Stimulated activated CD8-positive, alpha-beta memory T cell treated with anti-CD3 and anti-CD28 coated beads, Interleukin-7, amount 100 ng/mL, for 1 hour (primary cell): ENCODE measurements at places on chromosomes 12 and 14.

DNA sequence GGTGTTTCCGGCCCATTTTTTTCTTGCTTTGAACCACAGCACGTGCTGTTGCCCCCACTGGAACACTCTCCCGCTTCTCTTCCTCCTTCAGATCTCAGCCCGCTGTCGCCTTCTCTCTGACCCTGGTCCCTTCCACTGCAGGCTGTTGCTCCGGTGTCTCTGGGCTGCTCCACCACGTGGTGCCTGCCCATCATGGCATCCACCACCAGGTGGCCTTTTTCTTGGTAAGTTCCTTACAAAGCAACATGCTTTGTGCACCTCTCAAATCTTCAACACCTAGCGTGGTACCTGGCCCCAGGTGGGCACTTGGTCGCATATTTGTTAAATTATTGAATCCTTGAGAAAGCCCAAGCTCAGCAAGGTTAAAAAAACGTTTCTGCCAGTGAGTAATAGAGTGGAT lies 19.1 kb downstream of the TUNAR start:
- no peak for DNase-seq

GRCh38 chr14:100467046-100467750 lies 120.0 kb downstream of the BEGAIN start:
- DNase-seq = no peak

DNA sequence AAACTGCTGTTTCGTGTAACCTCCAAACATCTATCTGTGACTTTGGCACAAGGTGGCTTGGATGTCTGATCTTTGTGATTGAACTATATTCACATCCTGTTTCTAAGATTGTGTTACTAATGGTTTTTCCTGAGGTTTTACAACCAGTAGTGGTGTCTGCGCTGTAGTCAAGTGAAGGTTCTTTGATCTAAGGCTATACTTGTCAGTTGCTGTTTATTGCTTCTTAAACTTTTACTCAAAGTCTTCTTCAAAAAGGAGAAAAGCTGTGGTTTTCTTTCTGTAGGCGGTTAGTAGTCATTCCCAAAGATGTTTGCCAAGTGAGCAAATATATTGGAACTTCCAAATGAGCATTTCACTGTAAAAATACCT lies 12.3 kb upstream of the CALM1 start:
- no peak for DNase-seq

DNA sequence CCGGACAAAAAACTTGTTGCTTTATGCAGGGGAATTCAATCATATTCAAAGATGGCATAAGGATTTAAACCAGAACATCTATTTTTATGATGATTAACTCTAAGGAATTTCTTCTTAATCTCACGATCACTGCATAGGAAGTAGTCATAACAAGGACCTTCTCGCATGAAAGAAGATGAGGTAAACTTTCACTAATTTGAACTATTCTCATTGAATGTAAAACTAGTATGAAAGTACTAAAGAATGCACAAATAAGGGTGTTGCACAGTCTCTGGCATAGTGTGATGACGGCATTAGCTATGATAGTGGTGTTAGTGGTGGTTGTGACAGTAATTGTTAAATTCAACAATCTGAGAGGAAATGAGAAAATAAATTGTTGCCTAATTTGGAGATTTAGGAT lies 280.0 kb downstream of the SLC6A15 start:
- DNase-seq = no peak

- no peak for DNase-seq
Measured at GRCh38 chr12:132384916-132385774, 55.8 kb upstream of the GALNT9 start.

DNA sequence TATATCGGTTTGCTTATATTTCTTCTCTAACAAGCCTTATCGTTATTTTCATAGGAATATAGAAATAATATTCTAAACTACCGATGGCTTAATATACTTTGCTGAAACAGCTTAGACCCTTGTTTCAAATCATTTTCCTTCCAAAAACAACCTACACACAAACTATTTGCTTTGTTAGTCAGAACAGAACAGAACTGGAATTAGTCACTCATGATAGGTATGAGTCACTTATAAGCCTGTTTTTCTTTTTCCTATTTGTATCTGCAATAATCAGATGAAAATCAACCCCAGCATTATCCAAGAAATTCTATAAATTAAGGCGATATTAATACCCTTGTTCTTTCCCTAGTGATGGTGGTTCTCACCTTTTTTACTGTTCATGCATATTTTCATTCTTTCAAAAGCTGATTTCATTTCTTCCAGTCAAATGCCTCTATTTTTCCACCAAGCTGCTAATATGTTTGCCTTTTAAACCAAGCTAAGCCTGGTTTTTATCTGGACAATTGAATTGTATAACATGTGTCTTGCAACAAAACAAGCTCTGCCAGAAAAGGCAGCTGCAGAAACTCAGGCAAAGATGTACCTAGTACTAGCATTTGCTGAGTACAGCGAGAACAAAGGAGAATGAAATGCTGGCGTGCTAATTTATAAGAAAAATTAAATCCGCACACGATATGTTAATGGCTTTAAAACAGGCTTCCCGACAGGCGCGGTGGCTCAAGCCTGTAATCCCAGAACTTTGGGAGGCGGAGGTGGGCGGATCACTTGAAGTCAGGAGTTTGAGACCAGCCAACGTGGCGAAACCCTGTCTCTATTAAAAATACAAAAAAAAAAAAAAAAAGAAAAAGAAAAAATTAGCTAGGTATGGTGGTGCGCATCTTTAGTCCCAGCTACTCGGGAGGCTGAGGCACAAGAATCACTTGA lies 1418.2 kb downstream of the AACS start:
- no peak for DNase-seq

DNA sequence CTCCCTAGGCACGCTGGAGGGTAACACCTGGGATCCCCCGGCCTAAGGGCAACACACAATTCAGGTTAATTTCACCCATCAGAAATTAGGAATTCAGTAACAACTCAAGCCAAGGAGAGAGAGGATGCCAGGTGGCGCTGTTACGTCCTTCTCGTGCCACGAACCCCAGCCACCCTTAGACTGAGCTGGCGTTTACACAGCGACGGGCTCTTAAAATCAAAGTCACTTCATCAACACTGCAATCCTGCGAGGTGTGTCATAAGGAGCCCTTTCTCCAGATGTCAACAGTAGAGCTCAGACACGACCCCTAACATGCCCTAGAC lies 110.6 kb upstream of the TMEM132D start:
- DNase-seq = no peak

- DNase-seq = no peak
Measured at GRCh38 chr14:52918486-52918885, 32.4 kb downstream of the FERMT2 start.

DNA sequence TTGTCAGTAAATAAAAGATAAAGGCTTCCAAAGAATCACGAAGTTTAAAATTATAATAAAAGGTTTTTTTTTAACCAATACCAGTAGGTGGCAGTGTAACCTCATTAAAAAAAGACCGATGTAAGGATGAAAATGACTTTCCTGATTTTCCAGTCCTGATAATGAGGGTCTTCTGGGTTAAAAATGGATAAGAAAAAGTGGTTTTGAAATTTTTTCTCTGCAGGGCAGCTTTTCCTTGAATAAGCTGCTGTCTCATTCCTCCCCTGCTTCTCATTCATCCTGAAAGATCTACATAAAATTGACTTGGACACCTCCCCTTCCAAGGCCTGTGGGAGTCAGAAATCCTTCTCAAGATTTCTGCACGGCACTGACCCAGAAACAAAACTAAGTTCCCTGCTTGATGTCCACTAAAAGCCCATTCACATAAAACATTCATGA lies 58.9 kb upstream of the FBXO33 start:
- DNase-seq = no peak

DNA sequence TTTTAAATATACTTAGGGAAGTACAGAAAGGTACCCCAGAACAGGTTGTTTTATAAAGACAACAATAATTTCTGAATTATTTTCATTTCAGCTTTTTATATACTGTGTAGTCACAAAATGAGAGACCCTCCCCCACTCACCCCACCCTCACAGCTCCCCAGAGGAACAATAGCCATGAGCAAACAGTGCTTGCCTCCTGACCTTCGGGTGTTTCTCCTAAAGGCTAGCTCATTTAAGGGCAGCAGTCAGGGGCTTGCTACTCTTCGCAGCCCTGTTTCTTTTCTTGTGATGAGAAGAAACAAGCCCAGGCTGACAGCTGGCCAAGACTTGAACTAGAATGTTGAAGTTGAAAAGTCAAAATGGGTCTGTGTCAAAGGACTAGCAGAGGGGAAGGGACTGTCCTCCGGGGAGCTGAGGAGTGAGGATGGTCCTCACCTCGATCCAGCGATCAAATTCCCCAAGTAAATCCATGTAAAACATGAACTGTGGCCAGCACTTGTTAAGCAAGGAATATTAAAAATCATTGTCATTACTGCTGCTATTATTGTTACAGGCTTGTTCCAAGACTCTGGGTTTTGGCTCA lies 133.8 kb upstream of the ARHGAP5 start:
- DNase-seq = no peak

DNA sequence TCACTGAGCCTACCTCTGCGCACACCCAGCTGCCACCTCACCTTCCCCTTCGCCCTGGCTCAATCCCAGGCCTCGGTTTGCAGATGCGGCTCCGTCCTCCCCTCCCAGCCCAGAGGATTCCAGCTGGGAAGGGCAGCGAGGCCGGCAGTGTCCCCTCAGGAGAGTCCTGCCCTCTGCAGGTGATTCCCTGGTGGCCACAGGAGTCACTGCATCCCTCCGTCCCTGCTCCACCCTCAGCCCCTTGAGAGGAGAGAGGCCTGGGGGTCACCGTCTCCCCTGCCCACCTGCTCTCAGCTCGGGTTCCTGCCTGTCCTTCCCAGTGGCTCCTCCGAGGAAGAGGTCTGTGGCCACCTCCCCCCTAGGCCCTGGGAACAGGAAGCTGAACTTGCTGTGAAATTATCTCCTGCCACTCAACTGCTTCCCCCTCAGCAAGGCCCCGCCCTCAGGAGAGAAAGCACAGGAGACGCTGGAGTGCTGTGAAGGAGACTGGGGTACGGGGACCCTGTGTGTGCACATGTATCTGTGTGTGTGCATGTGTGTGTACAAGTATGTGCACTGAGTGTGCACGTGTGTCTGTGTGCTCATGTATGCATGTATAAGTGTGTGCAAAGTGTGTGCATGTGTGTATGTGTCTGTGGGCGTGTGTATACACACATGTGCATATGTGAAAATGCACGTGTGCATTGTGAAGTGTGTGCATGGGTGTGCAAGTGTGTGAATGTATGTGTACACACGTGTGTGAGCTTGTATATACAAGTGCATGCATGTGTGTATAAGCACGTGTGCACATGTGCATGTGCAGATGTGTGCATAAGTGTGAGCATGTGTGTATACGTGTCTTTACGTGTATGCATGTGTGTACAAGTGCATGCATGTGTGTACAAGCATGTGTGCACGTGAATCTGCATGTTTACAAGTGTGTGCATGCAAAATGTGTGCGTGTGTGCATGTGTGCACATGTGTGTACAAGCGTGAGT lies 13.2 kb upstream of the GALNT9 start:
- no peak for DNase-seq

DNA sequence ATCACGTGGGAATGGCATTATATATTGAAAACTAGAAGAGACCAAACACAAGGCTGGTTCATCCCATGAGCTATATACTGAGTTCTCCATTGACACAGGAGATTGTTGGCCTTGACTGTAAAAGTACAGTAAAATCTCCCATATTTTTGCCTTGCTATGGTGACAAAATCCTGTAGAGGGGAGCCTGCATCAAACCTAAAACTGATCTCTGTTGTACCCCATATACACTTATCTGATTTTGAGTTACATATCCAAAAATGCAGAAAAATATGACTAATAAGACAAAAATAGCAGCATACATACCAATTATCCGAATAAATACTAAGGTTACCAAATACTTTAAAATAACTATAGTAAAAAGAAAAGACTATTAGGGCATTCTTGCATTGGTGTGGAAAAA lies 60.4 kb downstream of the TMTC3 start:
- no peak for DNase-seq

GRCh38 chr12:55664826-55665225 lies 28.1 kb downstream of the OR10P1 start:
- no peak for DNase-seq

- DNase-seq = no peak
Measured at GRCh38 chr14:69501423-69501838, 16.9 kb downstream of the PLEKHD1 start.

GRCh38 chr12:91225316-91225715 lies 42.7 kb upstream of the DCN start:
- DNase-seq = no peak

DNA sequence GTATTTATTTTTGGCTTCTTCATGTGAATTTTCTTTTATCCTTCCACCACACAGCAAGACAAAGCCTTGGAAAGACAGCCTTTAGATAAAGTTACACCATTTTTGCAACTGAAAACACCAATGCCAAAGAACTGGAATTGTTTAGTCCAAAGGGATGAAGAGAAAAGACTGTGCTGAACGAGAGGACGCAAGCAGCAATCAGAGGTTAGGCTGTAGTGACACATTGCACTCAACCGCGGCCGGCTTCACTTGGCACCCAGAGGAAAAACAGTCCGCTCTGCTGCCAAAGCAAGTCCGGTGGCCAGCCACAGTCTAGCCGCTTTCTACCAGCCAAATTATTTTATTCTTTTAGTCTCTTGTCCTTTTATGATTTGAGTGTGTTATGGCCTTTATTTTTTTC lies 49.1 kb upstream of the KCNJ8 start:
- DNase-seq = no peak

DNA sequence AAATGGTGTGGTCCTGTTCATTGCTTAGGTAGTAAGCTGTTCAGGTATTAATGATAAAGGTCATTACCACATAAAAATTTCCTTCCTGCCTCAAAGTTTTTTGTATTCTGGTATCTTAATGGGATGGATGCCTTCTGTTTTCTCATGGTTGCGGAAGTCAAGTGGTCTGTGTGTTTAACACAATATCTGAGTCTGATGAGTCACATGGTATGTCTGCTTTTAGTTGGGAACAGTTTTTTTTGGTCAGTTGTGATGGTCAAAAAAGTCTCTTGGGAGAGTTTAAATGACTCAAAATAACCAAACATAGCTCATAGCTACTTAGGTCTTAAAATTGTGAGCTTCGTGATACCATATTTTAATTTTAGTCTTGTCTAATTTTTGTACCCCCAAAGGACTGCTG lies 40.7 kb downstream of the STK38L start:
- DNase-seq = no peak
